HCEC 1CT (cell line): ENCODE measurements at places on chromosomes 1 and 21.
A peak's percentile ranks its signal among the peaks of the same experiment; 100 is the strongest.

DNA sequence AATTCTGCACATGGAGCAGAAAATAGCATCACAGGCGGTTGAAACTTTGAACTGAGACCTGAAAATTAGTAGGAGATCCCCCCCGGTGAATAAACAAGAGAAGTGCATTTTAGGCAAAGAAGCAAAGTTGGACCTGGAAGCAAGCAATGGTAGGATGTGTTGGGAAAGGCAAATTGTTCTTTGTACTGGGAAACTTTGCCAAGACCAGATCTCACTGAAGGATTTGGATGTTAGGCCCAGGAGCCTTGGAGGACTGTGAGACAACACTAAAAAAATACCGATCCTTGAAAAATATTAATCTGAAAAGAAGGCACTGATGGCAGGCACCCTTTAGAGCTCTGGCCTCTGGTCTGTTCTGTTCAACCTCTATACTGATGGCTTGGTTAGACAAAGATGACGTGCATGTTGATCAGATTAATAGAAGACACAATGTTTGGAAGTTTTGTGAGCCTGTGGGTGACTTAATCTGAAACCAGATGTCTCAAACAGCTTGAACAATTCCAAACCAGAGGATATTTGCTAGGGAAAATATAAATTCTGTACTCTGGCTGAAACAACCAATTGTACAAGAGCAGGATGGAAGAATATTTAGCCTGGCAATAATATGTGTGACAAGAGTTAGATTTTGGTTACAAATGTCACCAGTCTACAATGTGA is 108.4 kb downstream of the ROR1 start:
- DNase-seq, result no peak

- no peak for DNase-seq
Measured at GRCh38 chr21:15291621-15292266, 226.9 kb upstream of the NRIP1 start.

- DNase-seq, result no peak
Measured at GRCh38 chr1:226644541-226645176, 94.4 kb downstream of the ITPKB start.

GRCh38 chr1:94314222-94314858 is 77.0 kb upstream of the ARHGAP29 start:
- no peak for DNase-seq

DNA sequence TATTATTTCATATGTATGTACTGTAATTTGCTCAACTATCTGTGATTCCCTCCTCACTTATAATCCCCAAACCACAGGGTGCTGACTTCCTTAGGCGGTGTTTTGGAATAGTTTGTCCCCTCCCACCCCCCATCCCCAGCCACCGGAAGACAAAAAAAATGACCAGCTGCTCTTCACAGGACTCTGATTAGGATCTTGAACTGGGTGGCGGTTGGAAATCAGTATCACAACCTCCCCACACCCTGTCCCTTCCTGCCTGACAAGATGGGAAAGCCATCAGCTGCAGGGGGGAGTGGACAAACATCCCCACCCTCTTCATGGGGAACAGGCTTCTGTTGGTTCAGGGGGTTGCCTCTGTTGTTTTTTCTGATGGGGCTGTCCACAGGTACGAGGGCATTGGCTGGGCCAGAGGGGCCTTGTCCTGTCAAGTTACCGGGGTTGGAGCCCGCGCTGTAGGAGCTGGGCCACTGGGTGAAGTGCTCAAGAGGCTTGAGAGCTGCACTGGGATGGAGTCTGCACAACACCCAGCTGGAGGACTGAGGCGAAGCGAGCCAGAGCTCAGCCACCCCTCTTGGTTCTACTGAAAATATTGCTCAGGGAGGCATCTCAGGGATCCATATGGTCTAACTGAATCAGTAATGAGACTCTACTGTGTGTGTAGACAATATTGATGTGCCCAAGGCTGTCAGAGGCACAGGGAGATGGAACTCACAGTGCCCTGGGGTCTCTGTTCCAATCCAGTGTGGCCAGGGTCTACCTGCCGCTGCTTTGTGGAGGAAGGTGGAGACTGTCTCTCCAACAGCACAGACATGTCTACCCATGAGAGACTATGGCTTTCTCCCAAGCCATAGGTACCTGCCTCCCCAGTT is 28.2 kb downstream of the NAV1 start:
- no peak for DNase-seq

- no peak for DNase-seq
Measured at GRCh38 chr1:20735581-20736111, 3.1 kb upstream of the SH2D5 start.

DNA sequence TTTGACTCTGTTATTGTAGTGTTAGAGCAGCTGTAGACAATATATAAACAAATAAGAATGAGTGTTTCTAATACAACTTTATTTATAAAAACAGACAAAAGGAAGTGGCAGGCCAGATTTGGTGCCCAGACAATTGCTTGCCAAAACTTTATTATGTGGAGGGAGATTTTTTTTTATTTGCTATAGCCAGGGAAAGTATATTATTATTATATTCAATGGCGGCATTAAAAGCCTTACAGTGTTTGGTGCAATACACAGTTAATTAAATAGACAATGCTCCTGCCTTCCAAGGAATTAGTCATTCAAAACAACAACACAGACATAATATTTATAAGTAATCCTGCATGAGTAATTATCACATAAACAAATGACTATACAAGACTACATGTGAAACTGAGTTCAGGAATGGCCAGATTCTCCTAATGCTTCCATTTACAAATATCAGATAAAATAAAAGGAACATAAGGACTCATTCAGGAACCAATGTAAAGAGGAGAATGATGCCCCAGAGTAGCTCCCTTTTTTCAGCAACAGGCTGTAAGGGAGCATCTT is 10.6 kb upstream of the RC3H1 start:
- DNase-seq, result peak; percentile 65

DNA sequence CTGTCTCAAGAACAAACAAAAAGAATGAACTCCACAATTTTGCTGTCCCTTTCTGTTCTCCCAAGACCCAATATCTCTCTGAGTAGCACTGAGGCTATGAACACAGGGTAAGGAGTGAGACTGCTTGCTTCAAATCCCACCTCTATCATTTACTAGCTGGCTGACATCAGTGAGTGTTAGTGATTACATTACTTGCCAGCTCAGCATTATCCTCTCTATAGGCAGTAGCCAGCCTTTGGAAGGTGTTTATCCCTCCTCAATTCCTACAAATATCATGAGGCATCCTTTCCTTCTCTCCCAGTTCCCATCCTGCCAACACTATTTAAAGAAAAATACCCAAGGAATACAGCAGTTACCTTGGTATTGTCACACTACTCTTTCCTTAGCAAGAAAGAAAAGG is 3.0 kb downstream of the PIK3C2B start:
- DNase-seq, result no peak

DNA sequence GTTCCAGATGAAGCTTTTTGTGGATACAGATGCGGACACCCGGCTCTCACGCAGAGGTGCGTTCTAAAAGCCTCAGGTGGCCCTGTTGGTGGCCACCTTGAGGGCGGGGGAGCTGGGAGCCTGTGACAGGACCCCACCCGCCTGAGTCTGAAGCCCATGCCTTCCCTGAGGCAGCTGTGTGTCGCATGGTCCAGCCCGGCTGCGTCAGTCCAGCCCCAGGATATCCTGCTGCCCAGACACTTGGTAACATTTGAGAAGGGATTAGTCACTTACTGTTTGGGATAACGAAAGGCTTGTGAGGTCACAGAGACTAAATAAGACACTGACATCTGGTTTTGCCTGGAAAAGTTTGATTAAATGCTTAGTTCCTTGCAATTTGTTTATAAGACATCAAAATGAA is 68.9 kb downstream of the UCK2 start:
- peak; percentile 89 for DNase-seq

DNA sequence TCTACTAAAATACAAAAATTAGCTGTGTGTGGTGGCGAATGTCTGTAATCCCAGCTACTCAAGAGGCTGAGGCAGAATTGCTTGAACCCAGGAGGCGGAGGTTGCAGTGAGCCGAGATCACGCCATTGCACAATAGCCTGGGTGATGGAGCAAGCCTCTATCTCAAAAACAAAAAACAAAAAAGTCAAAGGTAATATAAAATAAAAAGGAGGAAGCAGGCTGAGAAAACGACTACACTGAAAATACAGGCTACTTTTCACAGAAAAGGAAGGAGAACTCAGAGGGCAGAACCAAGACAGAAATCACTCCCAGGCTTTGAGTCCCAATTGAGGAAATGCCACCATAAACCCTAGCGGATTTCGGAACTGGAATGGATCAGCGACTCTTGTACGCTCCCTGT is 5.9 kb upstream of the A3GALT2 start:
- DNase-seq, result no peak

DNA sequence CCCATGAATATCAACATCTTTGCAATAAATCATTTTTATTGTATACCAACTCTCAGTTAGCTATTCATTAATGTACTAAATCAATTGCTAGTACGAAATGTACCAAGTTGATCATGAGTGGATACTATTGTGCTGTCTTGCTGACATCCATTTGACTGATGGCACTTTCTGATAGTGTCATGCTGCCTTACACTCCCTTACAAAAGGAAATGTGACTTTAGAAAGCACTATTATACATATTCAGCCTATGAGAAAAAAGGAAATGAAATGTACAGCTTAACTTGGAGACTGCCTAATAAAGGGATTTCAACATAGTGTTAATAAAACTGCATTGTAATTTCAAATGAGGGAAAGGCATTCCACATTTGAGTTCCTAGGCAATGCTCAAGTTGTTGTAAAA is 52.2 kb downstream of the PLA2G4A start:
- DNase-seq, result no peak

GRCh38 chr1:59505596-59506028 is 208.7 kb downstream of the FGGY start:
- no peak for DNase-seq

- no peak for DNase-seq
Measured at GRCh38 chr21:29939924-29940275, at the start of gene GRIK1. Gene GRIK1 (minus strand): TSS chr21:29939996.

GRCh38 chr1:19234224-19234623 is 17.1 kb downstream of the EMC1 start:
- DNase-seq, result no peak

DNA sequence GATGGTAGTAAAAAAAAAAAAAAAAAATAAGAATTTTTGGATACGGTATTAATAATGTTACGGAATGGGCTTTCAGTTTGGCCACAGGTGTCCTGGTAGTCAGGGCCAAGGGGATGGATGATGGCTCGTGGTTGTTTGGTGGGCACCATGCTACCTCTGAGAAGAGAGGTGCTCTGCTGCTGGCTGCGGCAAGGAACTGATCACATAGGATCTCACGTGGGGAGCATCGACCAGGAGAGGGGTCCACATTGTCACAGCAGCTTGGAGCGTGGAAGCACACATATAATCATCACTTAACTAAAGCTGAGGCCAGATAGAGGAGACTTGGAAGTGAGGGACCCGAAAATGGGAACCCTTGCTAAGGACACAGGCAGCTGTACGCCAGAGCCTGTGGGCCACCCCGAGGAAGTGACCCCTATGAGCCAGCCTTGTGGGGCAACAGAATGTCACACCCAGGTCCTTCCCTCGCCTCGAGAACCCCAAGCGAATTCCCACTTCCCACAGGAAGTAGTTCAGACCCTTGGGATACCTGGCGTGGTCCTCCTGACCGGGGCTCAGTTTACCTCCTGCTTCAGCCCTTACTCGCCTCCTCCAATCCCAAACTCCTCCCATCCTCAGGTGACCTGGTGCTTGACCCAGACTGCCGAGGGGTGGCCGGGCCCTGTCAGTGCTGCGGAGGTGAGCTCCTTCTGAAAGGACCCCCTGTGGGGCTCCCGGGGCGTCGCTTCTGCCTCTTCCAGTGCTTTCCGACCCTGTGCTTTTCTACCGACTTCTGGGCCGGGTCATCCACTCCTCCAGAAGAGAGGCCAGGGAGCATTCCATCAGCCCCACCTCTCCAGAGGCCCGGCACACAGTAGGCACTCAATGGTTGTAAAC is 222.0 kb downstream of the CAMTA1 start:
- DNase-seq, result no peak

DNA sequence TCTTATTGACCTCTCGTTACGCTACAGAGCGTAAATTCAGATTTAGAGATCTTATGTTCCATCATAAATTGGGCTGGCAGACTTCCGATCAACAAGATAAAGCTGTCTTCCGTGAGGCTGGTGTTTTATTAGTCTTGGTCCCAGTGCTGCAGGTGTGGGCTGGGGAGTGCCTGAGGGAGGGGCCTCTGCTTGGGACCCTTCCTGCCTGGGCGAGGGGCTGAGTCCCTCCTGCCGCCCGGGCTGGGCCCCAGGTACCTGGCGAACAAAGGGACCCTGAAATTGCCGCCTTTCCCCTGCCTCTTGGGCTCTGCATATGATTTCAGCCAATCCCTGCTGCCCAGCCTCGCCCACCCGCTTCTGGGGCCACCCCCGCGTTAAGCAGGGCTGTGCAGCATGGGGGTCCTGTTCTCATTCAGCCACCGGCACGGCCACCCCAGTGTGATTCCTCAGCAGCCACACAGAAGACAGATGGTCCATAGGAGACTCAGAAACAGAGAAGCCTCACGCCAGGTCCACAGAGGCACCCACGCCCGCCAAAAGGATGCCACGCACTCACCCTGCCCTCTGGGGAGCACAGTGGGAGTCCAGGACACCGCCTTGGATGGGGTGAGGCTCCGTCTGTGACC is 6.1 kb upstream of the SAMD11 start:
- DNase-seq, result no peak

DNA sequence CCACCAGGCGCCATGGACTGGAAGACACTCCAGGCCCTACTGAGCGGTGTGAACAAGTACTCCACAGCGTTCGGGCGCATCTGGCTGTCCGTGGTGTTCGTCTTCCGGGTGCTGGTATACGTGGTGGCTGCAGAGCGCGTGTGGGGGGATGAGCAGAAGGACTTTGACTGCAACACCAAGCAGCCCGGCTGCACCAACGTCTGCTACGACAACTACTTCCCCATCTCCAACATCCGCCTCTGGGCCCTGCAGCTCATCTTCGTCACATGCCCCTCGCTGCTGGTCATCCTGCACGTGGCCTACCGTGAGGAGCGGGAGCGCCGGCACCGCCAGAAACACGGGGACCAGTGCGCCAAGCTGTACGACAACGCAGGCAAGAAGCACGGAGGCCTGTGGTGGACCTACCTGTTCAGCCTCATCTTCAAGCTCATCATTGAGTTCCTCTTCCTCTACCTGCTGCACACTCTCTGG is 3.8 kb downstream of the GJB3 start:
- no peak for DNase-seq

GRCh38 chr1:8541961-8542521 is 224.1 kb downstream of the SLC45A1 start:
- DNase-seq, result peak; percentile 59

- DNase-seq, result peak; percentile 48
Measured at GRCh38 chr1:212457740-212458338, 25.1 kb downstream of the NENF start.

GRCh38 chr1:67750691-67751054 is 65.7 kb downstream of the GADD45A start:
- no peak for DNase-seq
